ENCODE measurements at places on chromosomes 2 and 18.

GRCh38 chr2:239946864-239947728 lies 78.0 kb downstream of the NDUFA10 start:
- no peak for DNase-seq

DNA sequence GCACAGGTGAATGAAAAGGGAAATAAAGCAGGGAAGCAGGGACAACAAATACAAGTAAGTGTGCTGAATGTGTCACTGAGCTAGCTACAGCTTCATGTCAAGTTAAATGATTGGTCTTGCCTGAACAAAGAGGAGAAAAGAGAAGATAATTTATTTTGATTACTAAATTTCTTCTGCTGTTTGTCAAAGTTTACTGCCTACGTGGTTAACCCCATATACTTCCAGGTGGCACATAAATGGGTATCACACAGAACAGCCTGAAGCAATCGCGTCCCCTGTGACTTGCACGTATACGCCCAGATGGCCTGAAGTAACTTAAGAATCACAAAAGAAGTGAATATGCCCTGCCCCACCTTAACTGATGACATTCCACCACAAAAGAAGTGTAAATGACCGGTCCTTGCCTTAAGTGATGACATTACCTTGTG lies 434.2 kb downstream of the LRRTM4 start:
- DNase-seq, result no peak

DNA sequence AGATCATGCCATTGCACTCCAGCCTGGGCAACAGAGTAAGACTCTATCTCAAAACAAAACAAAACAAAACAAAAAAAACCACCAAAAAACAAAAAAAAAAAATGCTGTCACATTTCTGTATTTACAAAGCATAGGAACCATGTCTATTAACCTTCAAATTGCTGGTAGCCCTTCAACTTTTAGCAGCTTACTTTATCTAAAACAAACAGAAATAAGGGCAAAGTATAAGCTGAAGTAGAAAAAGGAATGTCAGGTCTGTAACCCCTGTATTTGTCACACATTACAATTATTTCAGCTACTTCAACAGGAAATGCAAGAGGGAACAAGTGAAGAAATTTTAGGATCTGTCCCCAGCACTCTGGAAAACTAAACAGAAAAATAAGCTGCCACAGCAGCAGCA lies 25.4 kb downstream of the TYMS start:
- no peak for DNase-seq

- no peak for DNase-seq
These were observed 35.4 kb downstream of the PPP4R3B start for GRCh38 chr2:55581874-55582547.

DNA sequence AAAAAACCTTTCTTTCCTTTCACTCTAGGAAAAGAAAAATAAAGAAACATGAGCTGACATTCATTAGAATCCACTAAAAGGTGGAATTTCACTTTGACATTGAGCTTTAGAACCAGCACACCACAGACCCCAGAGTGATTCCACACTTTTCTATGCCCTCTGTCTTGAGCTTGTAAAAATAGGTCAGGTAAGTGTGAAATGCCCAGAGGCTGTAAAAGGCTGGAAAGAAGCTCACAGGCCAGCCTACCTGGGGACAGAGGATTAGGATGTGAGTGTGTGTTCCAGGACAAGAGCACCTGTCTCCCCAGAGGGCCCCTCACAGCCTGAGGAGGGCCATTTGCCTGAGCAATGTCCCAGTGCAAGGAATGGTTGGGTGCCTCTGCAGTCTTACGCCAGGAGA lies 56.3 kb upstream of the MYO3B start:
- no peak for DNase-seq

DNA sequence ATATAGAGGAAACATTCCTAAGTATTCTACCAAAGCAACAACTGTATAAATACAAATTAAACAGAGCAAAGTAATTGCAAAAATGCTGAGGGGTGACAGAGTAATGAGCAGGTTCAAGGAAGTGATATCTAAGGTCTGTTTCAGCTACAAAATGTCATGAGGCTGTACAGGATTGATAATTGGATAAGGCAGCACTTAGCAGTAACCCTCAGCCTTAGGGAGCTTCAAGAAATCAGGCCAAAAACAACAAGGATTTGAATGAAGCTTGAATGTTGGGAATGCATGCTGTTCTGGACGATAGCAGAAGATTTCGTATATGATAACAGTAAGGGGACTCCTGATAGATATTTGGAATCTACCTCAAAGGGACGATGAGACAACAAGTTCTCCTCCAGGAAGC lies 142.0 kb upstream of the MMADHC start:
- no peak for DNase-seq
